ENCODE measurements at places on chromosomes 2 and 18.

GRCh38 chr2:220296174-220296573 lies 668.7 kb downstream of the SLC4A3 start:
- DNase-seq = no peak

DNA sequence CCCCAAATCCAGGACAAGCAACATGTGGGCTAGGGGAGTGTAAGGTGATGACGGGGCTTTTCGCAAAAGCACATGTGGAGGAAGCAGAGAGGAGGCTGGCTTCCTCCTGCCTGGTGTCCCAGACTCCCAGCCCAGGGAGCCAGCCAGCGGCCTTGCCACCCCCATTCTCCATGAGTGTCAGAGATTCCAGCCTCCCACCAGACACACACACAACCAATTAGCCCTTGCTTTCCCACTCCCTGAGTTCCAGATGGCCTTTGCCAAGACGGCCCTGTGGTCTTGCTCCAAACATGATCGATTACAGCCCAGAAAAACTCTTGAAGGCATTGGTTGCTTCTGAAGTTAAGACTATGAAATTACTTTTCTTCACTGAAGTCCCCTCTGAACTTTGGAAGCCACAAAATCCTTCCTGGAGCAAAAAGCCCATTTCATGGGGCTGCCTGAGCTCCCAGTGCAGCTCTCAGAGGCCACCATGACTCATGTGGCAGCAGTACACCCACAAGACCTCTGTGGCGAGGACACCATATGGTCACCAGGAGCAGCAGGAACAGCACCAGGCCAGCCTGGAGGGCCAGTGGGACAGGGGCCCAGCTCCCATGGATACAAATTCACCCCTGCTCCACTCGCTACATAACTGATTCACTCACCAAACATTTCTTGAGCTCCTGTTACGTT lies 69.1 kb upstream of the PID1 start:
- DNase-seq = no peak

GRCh38 chr2:130845505-130846085 lies 8.9 kb downstream of the ARHGEF4 start:
- no peak for DNase-seq

DNA sequence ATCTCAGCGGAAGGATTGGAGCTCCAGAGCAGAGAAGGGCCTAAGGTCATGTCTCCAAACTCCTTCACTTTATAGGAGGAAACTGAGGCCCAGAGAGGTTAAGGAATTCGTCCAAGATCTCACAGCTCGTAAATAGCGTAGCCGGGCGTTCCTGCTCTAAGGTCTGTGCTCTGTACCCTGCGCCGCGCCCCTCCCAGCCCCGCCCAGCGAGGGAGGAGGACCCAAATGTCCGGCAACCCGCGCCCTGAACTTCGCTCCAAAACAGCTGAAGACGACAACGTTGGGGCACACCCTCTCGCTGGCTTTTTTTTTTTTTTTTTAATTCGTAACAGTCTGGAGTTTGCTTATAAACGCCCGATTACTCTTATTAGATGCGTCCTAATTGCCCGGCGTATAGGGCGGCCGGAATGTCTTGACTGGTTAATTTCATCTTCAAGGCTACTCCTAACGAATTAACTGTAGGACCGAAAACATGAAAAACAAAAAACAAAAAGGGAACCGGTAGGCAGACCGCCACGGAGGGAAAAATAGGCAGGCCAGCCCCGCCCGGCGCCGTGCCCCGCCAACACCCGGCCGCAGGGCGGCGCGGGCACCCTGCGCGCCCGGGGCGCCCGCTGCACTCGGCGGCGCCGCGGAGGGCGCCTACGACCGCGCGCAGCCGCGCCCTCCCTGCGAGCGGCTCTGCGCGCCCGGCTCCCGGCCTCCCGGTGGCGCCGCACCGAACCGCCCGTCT lies 928 bp upstream of the FOSL2 start:
- DNase-seq = peak; percentile 59

GRCh38 chr2:129709001-129709955 lies 270.2 kb upstream of the RAB6C start:
- no peak for DNase-seq
